ENCODE measurements at places on chromosomes 4 and X. TPM values are rescaled to one million over a fixed set of nuclear protein-coding genes. Genes with fewer than 3 reads are reported as not detected.

GRCh38 chr4:138919094-138919936, 96.3 kb upstream of the NOCT start:
- DNase-seq: peak; percentile 42

DNA sequence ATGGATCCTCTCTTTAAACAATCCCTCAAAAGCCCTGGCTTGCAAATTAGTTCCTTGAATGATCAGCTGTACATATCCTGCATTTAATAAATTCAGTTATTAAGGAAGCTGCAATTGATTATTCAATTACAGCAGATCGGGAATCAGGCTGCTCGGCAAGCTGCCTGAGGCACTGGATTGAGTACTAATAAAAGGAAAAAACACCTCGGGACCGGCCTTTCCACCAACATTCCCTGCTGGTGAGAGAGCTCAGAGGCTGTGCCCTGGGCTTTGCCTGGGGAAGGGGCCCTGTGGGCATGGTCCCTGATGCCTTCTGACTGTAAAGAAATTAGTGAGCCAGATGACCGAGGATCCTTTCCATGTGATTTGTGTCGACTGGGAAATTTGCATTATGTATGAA, 69.2 kb downstream of the SORCS2 start:
- DNase-seq: no peak

DNA sequence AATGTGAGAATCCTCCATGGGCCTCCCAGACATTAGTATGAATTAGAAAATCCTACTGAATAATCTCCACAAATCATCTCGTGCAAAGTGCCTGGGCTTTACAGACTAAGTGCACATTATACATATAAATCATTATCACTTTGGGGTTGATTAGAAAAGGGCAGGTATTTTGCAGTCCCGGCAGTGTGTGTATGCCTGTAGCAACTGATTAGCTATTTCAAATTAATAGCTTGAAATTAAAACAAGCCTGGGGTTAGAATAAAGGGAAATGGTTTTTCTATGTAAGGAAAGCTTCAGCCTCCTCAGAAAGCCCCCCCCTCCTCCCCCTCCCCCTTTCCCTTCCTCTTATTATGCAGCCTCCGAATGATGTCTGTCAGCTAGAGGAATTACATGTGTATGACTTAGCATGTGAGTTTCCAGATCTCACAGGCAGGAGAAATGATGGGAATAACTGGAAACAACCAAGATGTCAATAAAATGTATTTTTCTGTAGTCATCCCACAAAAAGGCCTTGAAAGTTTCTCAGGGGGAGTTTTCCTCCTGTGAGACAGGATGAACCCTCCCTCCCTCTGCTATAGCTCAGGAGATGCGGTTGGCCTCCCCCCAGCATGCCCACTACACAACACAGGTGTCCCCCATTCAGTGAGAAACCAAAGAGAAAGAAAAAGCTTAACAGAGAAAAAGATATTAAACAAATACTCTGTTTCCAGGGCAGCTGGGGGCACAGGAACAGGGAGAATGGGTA, 41.2 kb upstream of the RASGEF1B start:
- DNase-seq: peak; percentile 13

DNA sequence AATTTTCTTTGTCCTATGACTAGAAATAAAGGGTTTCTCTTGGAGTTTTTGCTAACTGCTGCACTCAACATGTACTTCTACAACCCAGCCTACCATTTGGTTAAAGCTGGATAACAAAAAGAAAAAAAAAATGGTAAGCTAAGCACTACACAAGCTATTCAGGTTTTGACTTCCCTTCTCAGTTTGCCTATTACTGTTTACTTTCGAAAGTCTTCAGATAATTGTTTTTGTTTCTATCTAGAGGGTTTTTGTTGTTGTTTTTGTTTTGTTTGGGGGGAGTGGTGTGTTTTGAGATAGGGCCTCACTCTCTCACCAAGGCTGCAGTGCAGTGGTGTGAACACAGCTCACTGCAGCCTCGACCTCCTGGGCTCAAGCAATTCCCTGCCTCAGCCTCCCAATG, 46.6 kb downstream of the CLOCK start:
- DNase-seq: no peak

DNA sequence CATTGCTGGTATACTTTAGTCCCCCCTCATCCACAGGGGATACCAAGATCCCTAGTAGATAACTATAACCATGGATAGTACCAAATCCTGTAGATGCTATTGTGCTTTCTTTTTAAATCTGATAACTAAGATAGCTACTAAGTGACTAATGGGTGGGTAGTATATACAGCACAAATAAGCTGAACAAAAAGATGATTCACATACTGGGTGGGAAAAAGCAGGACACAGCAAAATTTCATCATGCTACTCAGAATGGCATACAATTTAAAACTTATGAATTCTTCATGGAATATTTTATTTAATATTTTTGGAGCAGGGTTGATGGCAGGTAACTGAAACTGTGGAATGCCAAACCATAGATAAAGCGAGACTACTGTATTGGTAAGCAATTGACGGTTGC, 161.6 kb downstream of the IL15 start:
- no peak for DNase-seq

GRCh38 chr4:112492321-112492720, 23.7 kb downstream of the NEUROG2 start:
- DNase-seq: no peak

- DNase-seq: no peak
These were observed 78.9 kb downstream of the SLC10A7 start for GRCh38 chr4:146442801-146443200.

DNA sequence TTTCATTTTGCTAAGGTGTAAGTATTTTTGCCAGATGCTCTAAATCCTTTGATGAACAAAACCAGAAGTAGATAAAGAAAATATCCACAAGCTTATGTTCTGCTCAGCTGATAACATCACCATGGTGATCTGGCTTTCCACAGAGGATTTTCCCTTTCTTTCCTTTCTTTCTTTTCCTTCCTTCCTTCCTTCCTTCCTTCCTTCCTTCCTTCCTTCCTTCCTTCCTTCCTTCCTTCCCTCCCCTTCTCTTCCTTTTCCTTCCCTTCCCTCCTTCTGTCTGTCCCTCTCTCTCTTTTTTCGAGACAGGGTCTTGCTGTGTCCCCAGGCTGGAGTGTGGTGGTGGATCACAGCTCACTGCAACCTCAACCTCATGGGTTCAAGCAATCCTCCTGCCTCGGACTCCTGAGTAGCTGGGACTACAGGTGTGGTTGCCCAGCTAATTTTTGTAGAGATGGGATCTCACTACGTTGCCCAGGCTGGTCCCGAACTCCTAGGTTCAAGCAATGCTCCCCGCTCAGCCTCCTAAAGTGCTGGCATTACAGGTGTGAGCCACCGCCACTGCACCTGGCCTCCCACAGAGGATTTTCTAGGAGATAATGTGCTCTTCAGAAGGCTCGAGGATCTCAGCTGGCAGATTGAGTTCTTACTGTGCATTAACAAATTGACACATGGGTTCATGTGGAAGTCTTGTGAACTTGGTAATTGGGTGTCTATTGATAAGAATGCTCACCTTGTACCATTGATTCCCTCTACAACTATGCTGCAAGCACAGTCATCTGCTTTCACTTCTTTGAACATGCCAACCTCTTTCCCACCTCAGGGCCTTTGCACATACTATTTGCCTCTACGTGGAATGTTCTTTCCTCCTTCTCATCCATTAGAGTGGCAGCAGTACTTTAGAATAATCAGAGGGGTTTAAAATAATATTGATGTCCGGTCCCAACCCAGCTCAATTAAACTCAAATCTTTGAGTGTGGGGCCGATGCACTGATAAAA, 1.4 kb upstream of the RHOH start:
- peak; percentile 51 for DNase-seq

DNA sequence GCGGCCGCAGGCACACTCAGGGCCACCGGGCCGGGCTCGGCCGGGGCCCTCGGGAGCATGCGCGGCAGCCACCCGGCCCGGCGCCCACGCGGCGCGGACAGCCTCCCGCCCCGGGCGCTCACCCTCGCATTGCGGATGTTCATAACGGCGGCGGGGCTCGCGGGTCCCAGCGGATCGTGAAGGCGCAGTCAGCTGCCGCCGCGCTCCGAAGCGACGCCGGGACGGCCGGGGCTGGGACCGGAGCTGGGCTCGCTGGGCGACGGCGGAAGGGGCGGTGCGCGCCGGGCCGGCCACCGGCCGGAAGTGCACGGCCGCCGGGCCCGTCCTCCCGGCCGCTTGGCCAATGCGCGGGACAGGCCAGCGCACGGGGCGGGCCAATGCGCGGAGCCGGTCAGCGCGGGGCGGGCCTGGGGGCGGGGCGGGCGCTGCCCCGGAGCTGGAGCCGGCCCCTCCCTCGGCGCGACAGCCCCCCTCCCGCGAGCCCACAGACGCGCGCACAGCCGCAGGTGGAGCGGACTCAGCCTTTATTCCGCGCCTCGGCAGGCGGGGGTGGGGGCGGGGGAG, at the start of gene NAA10:
NAA10 (minus strand) TSS at position 276 of the 564 bp plus-strand sequence; CDS start at position 143, 133 bp downstream.
- peak; percentile 75 for DNase-seq

- DNase-seq: no peak
These were observed 9.6 kb downstream of the PSAPL1 start for GRCh38 chr4:7425124-7425523.

DNA sequence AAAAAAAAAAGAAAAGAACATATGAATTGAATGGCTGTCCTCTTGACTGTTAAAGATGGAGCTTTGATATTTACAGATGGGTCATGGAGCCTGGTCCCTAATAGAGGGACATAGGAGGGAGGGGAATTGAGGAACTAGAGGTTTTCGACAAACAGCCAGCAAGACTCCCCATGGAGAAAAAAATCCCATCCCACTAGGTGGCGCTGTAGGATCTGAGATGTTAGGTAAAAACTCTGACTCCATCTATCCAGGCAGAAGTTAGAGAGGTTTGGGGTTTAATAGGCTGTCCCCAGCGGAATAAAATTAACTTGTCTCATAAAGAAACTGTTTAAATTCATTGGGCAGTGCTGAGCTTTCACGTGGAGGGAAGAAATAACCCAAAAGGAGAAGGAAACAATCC, 45.9 kb downstream of the HMGB2 start:
- peak; percentile 77 for DNase-seq

GRCh38 chr4:57672846-57673433, 562.8 kb upstream of the IGFBP7 start:
- no peak for DNase-seq

DNA sequence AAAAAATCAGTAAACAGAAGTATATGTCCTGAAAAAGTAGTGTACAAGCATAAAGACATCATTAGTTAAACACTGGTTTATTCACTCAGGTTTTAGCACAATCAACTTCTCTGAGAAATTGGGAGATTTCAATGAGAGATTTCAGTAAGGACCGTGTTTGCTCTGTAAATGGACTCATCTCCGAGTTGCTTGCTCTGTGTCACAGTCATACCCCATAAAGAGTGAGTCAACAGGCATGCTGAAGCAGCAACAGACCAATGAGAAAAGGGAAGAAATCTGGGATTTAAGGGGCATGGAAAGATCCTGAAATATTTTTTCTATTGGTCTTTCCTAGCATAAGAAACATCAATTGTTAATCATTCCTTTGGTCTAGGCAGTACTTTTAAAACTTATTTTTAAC, 4.7 kb downstream of the GLUD2 start:
- no peak for DNase-seq

GRCh38 chr4:183241322-183241640, 78.8 kb downstream of the CLDN22 start:
- DNase-seq: no peak

GRCh38 chr4:74653331-74654229, 140.7 kb downstream of the BTC start:
- DNase-seq: no peak

- DNase-seq: no peak
These were observed 57.4 kb upstream of the ARSJ start for GRCh38 chr4:114036864-114037263.

SPIN2A gene
- 1.3 TPM for total RNA-seq

ALAS2 gene
- not detected for total RNA-seq

TEX13D gene
- not detected for total RNA-seq
